ENCODE measurements at places on chromosomes 3 and 15.

DNA sequence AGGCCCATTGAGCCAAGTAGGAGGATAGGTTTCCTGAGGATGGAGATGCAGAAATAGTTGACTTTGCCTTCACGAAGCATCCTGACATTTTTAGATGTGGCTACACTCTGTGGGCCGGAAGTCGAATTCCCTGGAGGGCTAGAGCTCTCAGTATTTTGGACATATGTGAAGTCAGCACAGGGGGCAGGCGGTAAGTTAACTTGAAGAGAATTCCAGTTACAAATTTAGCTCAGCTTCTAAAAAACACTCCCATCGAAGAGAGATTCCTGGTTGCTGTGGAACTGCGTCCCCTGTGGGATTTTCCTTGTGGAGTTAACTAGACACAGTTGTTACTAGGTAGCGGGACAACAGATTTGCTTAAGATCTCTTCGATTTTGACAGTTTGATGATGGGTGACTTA, 161.9 kb upstream of the RGMA start:
- no peak for DNase-seq

DNA sequence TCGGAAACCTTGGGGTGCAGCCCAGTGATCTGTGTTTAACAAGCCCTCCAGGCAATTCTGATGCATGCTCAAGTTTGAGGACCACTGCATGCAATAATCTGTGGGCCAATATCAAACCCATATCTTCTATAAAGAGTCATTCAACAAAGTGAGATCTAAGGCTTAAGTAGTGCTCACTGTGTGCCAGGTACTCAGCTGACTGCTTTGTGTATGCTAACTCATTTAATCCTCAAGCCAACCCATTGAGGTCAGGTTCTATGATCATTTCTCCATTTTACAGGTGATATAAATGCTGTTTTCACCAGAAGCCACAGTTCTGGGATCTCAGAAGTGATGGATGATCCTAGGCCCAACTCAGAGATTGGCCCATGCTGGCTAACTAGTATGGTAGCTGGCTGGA, 101.7 kb downstream of the SMAD6 start:
- DNase-seq, result no peak

- no peak for DNase-seq
Measured at GRCh38 chr3:182309120-182309519, 484.2 kb upstream of the ATP11B start.

DNA sequence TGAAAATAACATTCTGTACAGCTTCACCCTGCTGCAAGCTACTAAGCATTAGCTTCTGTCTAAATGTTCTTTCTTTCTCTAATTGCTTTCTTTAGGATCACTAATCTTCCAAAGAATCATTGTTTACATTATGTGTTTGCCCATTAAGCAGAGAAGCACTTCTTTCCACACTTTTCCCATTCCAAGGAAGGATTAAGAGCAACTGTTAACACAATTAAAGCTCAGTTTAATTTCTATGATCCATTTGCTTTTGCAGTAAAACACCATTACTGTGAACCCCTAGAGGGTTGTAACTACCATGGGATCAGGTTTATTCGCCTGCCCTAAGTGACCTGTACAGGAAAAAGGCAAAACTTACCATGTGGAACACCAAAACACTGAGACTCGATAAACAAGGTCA, 125.8 kb upstream of the ZNF385D start:
- DNase-seq, result no peak

DNA sequence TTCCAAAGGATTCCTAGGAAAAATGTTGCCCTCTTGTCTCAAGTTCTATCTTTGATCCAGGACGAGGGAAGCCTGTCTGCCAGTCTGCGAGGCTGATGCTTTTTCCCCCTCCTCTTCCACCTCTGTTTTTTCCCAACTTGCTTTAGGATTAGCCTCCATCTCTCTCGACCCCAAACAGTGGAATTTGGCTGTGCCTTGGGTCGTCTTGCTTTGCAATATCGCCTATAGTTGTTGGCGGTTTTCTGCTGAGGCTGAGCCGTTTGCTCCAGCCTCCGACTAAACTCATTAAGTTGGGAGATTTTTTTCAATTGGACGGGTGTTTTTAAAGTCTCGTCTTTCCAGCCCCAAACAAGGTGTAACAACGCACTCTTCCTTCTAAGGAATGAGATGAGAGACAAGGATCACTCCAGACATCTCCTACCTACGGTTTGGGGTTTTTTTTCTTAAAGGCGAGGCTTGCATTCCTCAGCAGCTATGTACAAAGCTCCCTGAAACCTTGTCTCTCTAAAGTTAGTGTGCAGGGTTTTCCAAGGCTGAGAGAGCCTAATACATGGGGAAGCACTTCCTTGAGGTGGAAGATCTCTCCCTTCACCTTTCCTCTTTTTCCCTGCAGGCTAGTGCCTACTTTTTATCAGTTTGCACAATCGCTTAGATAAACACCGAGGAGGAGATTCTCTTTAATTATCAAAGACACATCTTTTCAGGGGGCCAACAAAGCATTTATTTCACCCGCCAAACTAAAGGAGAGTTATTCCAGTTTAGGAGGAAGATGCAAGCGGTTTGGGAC, 4.8 kb upstream of the NR2F2 start:
- no peak for DNase-seq

GRCh38 chr3:34213478-34213877, 415.0 kb downstream of the PDCD6IP start:
- DNase-seq, result no peak

DNA sequence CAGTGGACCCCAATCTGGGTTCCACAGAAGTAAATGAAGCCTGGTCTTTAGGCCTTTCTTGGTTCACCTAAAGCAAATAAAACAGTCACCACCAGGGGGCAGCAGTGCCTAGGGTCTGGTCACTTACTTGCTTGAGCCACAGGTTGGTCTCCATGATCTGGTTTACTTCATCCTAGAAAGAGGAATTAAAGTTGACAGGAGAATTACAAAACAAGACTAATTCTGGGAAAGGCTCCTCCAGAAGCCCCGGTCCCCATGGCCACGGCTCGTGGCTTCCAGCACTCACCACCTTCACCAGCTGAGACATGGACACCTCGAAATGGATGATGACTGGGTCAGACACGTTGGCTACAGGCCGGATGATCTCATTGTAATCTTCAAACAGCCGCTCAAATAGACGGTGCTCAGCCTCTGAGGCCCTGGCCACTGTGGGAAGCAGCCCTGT, 2.3 kb downstream of the CHRNA3 start:
- DNase-seq, result peak; percentile 31

GRCh38 chr3:153097213-153097612, 64.8 kb upstream of the RAP2B start:
- no peak for DNase-seq

DNA sequence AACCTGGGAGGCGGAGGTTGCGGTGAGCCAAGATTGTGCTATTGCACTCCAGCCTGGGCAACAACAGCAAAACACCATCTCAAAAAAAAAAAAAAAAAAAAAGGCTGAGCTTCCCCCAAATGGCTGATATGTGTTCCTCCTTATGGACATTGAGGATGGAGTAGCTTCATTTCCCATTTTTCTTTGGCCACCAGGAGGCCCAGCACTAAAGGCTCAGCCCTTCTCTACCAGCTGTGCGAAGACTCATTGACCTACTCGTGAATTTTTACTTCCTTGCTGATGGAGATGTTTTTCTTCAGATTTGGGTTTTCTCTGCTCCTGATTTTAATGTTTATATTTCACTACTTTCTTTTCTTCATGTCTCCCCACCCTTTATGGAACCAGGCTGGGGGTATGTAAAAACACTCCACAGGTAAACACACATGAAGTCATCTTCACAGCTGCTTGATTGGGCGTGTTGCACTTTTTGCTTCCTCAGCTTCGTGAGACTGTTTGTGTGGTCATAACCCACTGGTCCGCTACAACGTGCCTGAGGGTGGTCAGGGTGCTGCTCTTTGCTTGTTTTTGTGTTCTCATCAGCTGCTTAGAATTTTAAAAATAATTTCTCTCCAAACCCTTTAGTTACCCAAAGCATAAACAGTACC, 13.5 kb downstream of the SEMA4B start:
- no peak for DNase-seq

DNA sequence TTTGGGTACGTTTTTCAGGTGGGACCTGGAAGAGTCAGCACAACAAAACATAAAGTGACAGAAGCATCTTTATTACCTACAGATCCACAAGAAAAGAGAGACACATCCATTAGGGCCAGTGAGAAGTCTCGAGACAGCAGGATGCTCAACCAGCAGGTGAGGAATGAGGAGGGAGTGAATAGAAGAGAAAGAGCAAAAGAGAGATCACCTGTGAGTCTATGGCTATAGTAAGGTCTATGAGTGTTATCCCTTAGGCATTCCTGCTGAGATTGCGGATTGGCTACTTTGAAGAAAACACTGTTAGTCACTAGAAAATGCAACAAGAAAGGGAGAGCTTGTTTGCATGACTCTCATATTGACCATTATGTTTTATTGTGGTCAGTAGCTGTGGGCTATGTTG, 1556.2 kb upstream of the GBE1 start:
- no peak for DNase-seq

DNA sequence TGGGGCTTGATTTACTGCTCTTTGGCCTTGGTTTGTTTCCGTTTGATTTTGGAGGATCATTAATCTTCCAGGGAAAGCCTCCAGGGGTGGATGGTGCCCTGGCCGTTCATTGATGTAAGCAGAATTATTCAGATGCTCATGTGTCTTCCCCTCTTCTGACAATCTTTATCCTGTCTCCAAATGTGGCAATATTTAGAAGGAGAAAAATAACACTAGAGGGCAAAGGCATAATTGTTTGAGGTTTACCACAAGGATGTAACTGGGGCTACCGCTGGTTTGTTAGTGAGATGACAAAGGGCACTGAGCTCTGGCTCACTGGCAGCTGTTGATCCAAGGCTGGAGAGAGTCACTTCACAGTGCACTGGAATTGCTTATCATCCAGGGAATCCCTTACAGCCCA, 18.2 kb upstream of the PLCL2 start:
- no peak for DNase-seq

- peak; percentile 56 for DNase-seq
Measured at GRCh38 chr3:193768070-193768394, 175.0 kb downstream of the OPA1 start.

DNA sequence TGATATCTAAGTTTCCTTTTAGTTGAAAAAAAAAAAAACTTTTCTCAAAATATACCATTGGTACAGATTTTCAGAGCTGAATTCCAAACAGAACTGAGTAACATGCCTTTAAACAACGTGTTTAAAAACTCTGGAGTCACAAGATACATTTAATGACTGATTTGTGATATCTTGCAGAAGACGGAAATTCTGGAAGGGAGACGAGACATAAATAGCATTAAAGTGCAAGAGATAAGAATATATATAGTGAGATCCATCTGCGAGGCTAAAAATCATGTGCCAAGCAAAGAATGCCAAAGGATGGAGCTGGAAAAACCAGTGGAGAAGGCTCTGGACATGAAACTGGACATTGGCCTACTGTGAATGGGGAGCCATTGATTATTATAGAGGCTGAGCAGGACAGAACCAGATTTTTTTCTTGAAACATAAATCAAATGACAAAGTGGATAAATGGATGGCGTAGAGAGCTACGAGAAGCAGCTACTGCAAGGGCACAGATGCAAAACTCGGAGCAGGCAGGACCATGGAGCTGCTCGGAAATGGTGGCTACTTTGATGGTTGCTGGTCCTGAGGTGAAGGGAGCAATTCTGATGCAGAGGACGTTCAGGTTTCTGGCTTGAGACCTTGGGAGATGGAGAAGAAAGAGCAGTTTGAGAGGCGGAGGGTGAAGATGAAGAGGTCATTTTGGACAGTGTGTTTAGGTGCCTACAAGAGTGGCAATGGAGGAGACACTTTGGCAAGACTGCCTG, 88.8 kb downstream of the CPN2 start:
- DNase-seq, result no peak

Measured in NCI-H1436 treated with DMSO at 0.1 percent for 48 hours (cell line).